Chondrocyte (in vitro differentiated cells): ENCODE measurements at places on chromosomes 4 and X. TPM values are rescaled to one million over a fixed set of nuclear protein-coding genes. Genes with fewer than 3 reads are reported as not detected.

Gene SSX2
- total RNA-seq: not detected in 3 replicates

GRCh38 chr4:171025776-171026175 lies 787.4 kb upstream of the GALNTL6 start:
- no peak for DNase-seq

GRCh38 chrX:17098516-17099247 lies 152.2 kb downstream of the REPS2 start:
- DNase-seq: no peak

DNA sequence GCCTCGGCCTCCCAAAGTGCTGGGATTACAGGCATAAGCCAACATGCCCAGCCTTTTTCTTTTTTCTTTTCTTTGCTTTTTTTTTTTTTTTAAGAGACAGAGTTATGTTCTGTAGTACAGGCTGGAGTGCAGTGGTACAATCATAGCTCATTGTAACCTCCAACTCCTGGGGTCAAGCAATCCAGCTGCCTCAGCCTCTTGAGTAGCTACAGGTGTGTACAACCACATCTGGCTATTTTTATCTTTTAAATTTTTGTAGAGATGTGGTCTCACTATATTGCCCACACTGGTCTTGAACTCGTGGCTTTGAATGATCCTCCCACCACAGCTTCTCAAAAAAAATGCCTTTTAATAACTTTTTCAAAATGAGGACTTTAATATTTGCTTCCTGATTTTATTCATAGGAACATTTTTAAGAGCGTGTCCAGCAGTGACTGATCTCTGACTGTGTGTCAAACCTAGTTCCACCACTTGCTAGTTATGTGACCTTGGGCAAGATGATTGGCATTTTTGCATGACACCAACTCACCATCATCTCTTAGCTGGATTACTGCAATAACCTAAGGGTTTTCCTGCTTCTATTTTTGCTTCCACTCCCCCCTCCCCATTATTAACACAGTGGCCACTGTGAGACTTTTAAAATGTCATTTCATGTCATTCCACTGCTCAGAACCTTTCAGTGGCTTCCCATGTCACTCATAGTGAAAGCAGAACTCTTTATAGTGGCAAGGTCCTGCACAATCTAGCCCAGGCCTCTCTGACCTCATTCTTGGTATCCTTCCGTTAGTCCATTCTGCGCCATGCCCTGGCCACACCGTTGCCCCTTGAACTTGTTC lies 4.5 kb upstream of the TNIP3 start:
- DNase-seq: no peak

- DNase-seq: no peak
These were observed 487.2 kb downstream of the CCSER1 start for GRCh38 chr4:90614371-90614770.
